ENCODE measurements at places on chromosomes 3 and 15.
A peak's percentile ranks its signal among the peaks of the same experiment; 100 is the strongest.

DNA sequence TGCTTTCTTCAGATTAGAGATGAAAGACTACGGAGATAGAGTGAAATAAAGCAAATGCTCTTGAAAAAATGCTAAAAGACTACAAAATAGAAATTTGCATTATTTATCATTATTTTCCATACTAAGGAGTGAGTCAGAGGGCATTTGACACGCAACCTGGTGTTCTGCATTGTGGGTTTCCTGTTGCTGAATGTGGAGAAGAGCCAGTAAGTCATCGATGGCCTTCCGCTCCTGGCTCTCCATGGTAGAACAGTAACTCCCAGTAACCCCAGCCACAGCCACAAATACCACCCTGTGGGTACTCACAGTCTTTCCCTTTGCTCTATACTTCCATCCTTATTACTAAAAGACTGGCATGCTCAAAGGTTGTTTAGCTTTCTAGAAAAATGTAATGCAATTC is 61.5 kb downstream of the CGGBP1 start:
- DNase-seq, result peak; percentile 11

- DNase-seq, result no peak
Measured at GRCh38 chr3:5663601-5664000, 476.1 kb downstream of the EDEM1 start.

DNA sequence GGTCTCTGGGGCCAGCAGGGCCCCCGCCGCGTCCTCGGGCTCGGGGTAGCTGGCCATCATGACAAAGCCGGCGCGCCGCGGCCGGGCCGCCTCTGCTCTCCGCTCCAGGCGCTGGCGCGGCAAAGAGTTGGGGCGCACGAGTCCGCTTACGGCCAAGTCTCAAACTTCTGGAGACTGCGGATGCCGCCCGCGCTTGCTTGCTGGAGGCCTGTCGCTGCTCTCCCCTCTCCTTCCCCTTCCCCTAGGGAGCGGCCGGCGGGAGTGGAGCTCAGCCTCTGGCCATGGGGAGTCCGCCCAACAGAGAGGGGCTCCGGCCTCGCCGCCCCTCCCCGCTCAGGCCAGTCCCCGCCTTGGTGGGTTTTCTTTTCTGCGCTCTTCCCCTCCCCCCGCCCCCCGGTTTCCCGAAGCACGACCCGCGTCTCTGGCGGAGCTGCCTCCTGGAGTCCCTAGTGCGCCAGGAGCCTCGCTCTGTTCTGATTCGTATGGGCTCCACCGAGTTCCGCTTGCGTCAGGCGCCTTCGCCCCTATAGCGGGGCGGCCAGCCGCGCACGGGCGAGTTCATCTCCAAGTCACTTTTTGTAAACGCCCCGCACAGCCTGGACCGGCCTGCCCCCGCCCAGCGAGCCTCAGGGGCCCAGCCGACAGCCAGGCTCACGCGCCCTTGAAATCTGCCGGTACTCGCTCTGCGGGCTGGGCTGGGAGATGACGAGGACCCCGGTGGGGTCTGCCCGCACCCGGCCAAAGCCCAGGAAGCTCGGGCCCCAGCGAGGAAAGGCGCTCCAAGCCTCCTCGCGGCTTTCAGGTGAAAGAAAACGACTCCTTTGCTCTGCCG is at the start of the genes FOXL2 and FOXL2NB:
Gene FOXL2, minus strand, starts transcription at position 475 of the 832 bp plus-strand sequence. Its CDS starts 415 bp downstream, at position 60.
Gene FOXL2NB, plus strand, starts transcription at position 555 of the 832 bp plus-strand sequence. Its CDS starts 148 bp downstream, at position 703.
- peak; percentile 13 for DNase-seq

- no peak for DNase-seq
Measured at GRCh38 chr15:48038221-48038620, 82.6 kb upstream of the SLC24A5 start.

GRCh38 chr3:193803288-193803687 is 210.3 kb downstream of the OPA1 start:
- no peak for DNase-seq

DNA sequence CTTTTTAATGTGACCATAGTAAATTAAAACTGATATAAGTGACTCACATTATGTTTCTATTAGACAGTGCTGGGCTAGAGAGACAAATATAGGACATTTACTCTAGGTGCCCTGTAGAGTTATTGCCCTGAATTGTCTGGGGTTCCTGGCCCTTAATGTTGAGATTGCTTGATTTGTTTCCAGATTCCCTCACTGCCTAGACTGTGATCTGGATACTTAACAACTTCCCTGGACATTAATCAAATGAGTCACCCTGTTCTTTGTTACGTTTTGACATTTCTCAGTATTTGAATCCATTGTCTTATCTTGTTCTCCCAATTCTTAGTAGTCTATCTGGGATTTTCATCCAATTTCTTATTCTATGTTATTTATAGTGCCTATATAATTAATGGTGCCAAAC is 65.8 kb downstream of the DTWD1 start:
- peak; percentile 85 for DNase-seq

GRCh38 chr15:96362011-96362754 is 31.7 kb downstream of the NR2F2 start:
- DNase-seq, result no peak

DNA sequence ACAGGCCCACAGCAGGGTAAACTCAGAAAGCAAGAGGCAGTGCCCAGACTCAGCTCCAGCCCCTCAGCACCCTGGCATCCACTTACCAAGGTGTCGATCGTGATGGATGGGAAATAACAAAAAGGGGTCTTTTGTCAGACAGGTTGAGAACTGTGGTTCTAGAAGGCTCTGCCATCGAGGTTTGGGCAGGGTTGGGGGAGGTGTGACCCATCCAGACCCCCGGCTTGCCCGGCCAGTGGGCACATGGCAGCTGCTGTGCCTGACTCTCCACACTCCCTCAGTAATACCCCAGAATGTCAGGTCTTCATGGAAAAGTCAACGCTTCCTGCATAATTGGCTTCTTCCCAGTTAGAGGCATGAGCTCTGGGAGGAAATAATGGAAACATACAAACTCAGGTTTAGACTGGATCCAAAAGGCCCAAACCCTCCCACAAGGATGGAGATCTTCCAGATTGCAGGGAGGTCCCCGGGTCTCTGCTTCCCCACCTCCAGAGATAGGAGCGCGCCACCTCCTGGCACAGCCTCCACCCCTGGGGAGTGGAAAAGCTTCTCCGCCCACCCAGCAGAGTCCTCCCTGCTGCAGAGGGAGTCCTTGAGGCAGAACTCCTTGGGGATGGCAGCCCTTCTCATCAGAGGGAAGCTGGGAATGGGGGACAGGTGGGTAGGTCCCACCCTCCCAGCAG is 149.8 kb upstream of the IQSEC1 start:
- peak; percentile 18 for DNase-seq

DNA sequence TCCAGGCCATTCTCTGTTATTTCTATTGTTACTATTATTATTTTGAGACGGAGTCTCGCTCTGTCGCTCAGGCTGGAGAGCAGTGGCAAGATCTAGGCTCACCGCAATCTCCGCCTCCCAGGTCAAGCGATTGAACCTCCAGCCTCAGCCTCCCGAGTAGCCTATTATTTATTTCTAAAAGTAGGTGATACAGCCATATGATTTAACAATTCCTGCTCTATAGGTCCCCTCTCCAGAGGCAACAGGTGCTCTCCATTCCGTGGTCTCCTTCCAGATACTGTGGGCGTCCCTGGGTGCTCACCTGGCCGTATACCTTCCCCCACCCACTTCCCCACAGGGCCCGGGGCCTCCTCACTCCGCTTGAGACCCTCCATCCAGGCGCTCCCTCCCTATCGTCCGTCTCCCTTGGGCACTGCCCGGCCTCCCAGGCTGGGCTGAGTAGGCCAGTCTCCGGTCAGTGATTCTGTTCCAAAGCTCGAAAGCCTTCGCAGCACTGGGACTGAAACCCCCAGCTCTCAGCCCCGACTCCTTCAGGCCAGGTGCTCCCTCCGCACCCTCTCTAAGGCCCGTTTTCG is 708 bp upstream of the PTPN23 start:
- DNase-seq, result no peak

DNA sequence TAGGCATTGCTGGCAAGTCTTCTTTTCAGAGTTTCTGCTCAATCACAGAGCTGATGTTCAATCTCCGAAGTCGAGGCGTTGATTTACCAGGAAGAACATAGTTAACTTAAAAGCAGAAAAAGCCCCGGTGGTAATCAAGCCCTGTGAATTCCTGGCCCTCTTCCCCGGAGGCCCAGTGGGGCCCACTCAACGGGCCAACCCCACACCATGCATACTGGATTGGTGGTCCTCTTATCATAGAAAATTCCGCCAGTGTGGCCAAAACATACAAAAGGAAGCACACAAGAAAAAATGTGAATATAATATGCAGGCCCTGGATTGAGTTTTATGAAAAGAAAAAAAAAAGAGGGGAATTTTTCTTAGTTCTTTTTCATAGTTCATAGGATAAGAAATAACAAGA is 873.0 kb upstream of the NR2F2 start:
- DNase-seq, result no peak

GRCh38 chr15:25060996-25061620 is 106.3 kb downstream of the SNRPN start:
- DNase-seq, result no peak

DNA sequence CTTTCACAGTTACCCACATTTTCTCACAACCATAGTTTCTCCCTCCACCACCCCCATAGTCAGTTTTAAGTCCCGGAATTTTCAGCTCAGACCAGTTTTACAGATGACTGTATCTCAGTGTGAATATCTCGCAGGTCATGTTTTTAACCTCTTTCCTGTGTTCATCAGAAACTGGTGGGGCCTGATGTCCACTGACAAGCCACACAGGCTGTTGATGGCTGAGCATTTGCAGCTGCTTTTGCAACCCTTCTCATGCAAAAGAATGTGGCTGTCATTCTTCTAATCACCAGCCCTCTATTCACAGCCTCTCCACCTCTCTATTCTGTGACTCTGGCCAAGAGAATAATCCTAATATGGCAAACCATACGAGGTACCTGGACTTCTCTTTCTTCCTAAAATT is 8.5 kb downstream of the GYG1 start:
- no peak for DNase-seq

- no peak for DNase-seq
Measured at GRCh38 chr3:196604548-196604947, 34.9 kb upstream of the NRROS start.

- DNase-seq, result peak; percentile 74
Measured at GRCh38 chr3:171257251-171258203, 202.7 kb downstream of the TNIK start.

GRCh38 chr15:80114114-80114513 is 38.7 kb upstream of the FAH start:
- DNase-seq, result no peak

GRCh38 chr3:131711114-131711768 is 208.5 kb upstream of the MRPL3 start:
- no peak for DNase-seq

- no peak for DNase-seq
Measured at GRCh38 chr3:190110826-190111225, 9.9 kb downstream of the P3H2 start.

DNA sequence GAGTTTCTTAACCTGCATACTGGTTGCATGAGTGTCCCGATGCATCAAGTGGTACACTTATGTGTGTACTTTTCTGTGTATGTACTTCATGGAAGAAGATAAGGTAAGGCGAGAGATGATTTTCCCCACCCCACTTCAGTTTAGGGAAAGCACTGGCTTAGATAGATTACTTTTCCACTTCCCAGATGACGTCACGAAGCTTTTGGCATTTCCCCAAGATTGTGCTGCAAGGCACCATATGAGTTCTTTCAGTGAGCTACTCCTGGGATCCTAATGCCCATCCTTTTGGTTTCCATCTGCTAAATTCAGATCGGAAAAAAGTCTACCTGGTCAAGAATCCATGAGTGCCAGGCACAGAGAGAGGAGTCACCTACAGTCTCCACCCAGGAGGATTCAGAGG is 4.5 kb downstream of the IL17RB start:
- DNase-seq, result peak; percentile 4

DNA sequence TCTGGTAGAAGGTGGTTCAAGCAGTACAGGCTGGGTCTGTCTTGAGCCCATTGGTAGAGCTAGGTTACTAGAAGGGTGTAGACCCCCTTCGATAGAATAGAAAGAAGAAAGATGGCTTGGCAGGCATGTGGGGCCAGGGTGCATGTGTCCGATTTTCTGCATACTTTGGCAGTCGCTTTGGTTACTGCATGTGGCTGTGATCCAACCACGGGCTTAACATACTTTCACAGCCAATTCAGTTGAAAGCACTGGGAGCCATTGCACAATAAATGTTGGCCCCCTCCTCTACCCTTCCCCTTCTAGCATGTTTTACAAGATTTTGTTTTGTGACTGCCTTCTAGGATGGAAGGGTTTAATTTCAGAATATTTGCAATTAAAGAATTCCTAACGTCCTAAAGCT is 7.2 kb downstream of the ARID3B start:
- no peak for DNase-seq

GRCh38 chr3:196179380-196180308 is 31.6 kb downstream of the ZDHHC19 start:
- DNase-seq, result peak; percentile 69

GRCh38 chr15:66023311-66023972 is 154.2 kb downstream of the RAB11A start:
- no peak for DNase-seq

DNA sequence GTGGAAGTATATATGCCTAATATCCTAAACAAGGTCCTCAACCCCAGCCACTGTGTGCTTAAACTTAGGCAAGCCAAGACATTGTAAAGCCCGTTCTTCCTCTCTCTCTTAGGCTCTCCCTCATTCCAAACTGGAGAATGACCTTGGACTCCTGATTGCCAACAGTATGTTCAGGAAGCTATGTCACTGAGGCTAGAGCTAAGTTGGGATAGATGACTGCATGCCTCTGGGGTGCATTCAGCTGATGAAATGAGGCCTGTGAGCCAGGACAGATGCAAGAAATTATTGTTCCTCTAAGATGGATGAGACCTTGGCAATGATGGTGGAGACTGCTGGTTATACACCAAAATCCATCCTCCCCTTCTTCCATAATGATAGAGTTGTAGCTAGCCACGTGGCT is 27.9 kb upstream of the TBC1D21 start:
- DNase-seq, result no peak

DNA sequence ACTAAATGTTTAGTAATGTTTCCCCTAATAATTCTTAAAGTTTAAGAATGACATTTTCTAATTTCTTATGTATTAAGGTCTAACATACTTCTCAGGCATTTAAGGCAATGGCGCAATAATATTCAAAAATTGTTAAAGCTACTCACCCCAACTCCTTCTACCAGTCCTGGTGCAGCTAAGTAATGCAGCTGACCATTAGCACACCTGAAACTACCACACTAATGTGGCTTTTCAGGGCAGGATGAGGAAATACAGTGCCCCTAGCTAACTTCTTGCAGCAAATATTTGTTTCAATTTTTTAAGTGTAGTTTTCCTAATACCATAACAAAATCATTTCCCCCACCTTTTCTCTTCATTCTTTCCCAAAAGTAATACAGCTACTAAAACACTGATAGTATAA is 827.7 kb downstream of the FHIT start:
- DNase-seq, result no peak

DNA sequence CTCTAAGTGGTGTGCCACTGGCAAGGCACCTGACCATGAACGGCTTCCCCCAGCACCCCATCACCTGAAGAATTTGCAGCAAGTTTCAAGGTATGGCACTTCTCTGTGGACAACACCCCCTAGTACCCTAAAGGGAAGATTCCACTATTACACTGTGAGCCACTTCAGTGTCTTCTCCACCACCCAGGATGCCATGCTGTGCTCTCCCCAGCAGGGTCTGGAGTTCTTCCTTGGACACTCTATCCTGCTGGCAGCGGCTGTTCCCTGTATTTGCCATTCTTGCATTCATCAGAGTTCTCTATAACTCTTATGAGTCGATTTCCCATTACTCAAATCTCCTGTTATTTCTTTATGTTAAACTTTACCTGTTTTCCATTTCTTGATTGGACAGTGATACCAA is 33.9 kb upstream of the RNU6-1 start:
- no peak for DNase-seq

- DNase-seq, result no peak
Measured at GRCh38 chr3:158159714-158160113, 49.8 kb downstream of the RSRC1 start.

Measured in A172 (cell line).